Uterus (tissue), 4 donors: ENCODE measurements at places on chromosomes 5 and 9. TPM values are rescaled to one million over a fixed set of nuclear protein-coding genes. Genes with fewer than 3 reads are reported as not detected.

DNA sequence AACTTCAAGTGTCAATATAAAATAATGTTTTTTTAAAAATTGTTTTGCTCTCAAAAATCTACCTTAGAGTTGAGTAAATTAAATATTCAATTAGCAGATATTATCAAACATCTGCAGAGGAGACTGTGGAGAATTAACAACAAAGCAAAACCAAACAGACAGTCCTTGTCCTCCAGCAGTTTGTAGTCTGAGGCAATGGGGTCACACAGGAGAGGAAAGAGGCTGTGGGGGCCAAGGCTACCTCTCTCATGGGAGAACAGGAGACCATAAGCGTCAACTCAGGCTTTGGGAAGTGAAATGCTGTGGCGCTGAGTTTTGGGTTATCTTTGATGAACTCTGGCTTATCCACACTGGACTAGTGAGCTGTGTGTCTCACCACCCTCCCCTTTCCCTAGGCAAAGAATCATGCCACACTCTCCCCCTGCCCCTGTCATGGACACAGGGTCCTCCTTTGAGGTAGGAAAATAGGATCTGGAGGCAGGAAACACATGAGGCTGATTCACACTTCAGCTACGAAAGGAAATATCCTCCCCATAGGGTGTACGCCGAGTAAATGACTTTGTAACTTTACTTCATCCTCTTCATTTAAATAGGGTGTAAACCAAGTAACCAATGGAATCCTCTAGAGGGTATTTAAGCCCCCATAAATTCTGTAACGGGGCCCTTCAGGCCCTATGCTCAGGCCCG, 152.7 kb downstream of the FSTL4 start:
- no peak for DNase-seq

Gene RGS7BP
- 10.5 TPM for total RNA-seq

GRCh38 chr9:123081824-123082223, 48.4 kb downstream of the GPR21 start:
- DNase-seq = no peak

DNA sequence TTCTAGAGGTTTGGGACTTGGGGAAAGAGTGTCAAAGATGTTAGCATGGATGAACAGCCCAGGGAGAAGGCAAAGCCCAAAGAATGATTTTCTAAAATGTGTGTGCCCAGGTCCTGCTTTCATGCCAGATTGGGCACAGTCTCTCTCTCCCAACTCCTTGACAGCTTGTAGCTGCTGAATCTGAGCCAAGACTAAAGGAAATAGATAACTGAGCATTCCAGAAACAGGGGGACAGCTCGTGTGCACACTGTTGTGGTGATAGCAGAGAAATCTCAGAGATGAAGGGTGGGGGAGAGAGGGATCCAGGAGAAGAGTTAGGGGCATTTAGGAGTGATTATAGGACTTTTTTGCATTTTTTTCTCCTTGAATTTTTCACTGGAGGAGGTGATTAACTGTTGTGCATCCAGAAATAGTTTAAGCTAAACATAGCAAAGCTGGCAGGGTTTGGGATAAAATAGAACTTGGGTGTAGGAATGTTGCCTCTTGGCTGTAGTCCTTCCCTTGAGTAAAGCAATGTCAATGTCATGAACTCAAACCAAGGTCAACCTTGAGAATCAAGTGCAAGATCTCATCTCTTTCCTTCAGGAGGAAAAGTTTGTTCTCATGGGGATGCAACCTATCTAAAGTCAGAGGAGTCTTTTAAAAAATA, 245.9 kb downstream of the SH3GL2 start:
- DNase-seq = no peak

Gene C9orf57
- total RNA-seq = not detected

Gene CDX1
- total RNA-seq = 0.34 TPM

Gene ABITRAM
- total RNA-seq = 2.9 TPM

- DNase-seq = no peak
Measured at GRCh38 chr9:89679016-89679415, 74.2 kb downstream of the GADD45G start.

- DNase-seq = no peak
Measured at GRCh38 chr9:76115396-76115795, 224.9 kb downstream of the PCSK5 start.

DNA sequence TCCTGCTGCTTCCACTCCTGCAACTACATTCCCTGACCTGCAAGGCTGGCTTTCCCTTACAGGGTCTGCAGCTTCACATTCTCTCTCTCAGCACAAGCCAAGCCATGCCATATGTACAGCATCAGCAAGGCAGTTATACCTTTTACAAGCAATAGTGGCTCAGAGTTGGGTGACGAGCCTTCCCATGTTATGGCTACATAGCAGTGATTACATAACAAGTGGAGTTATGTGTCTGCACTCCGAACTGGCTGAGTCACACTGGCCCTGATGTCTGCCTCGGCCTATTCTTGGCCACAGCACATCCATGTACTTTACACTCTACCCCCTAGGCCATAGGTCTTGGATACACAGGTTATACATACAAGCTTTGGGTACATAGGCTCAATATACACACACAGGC, 52.0 kb upstream of the SNCAIP start:
- DNase-seq = no peak

Gene IL13
- not detected for total RNA-seq

GRCh38 chr9:115116421-115117284, 1.3 kb downstream of the TNC start:
- no peak for DNase-seq

- DNase-seq = no peak
Measured at GRCh38 chr5:18379189-18379588, 744.9 kb downstream of the TAF11L14 start.

Gene MIER3
- total RNA-seq = 39.1 TPM

DNA sequence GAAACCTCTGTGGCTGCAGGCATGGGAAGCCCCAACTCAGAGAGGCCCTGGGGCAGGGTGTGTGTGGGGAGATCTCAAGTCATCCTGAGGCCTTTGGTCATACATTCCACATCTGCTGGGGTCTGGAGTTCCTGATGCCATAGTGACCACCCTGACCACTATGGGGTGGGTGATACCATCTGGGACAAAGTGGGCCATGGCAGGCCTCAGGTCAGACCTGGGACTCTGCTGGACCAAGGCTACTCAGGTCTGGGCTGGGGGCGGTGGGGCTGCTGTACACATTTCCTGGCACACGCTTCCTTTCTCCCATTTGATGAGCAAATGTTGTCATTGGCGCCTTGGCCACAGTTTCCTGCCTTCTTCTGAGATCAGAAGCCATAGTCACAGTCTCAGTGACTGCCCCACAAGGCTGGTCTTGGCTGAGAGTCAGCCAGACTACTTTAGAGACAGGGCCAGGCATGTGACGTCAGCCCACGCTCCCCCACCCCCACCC, 15.1 kb upstream of the ACSL6 start:
- DNase-seq = no peak

DNA sequence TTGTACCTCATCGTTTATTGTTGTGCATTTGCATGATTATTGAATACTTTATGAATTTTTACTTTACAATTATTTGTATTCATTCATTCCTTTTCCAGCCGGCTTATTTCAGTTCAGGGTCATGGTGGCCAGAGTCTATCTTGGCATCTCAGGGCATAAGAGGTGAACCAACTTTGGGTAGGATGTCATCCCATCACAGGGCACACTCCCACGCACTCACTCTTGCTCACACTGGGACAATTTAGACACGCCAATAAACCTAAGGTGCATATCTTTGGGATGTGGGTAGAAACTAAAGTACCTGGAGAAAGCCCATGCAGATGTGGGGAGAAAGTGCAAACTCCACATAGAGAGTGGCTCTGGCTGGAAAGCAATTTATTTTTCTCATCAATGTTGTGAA, 158.1 kb upstream of the MAST4 start:
- DNase-seq = no peak

- DNase-seq = no peak
Measured at GRCh38 chr9:72816666-72817065, 136.2 kb downstream of the ALDH1A1 start.

- DNase-seq = no peak
Measured at GRCh38 chr5:32767948-32768467, 56.9 kb downstream of the NPR3 start.

- DNase-seq = no peak
Measured at GRCh38 chr5:34858790-34859189, 19.8 kb downstream of the TTC23L start.

GRCh38 chr5:10584714-10585517, 21.0 kb downstream of the ANKRD33B start:
- no peak for DNase-seq

DNA sequence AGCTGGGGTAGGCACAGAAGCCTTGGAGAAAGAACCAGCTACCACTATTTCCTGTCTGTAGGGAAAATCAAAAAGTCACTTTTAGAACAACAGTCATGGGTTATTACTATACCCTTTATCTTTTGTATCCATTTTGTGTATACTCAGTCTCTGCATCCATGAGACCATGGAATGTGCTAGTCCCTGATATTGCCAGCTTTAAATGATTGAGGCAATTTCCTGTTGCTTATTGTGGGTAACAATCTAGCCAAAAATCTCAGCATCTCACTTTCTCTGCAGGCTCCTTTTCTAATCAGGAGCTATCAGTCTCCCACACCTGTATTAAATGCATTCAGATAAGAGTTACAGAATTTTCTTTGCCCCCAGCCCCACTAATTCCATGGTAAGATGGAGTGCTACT, 968 bp upstream of the KDM3B start:
- no peak for DNase-seq

Gene GBGT1
- total RNA-seq = 3.5 TPM

Gene ZNF366
- 20.0 TPM for total RNA-seq

- DNase-seq = peak; percentile 62
Measured at GRCh38 chr9:87267251-87268070, 230.2 kb upstream of the DAPK1 start.

GRCh38 chr9:70385426-70385825, 29.0 kb downstream of the KLF9 start:
- no peak for DNase-seq

DNA sequence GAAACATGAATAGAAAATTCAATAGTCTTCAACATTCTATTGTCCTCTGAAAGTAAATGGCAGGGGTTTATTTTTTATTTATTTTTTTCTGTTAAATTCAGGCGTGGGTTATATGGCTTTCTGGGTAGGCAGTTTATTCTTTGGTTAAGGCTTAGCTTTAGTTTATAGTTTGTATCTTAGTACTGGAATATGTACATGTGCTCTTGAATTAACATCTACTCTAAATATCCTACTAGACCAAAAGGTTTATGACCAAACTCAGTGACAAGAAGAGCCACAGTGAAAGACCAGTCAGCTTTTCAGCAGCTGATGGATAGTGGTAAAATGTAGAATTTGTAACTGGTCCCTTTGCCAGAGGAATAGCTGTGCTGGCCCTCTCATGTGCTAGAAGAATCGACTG, 62.0 kb upstream of the DAB2 start:
- DNase-seq = no peak

Gene IFNB1
- total RNA-seq = not detected

DNA sequence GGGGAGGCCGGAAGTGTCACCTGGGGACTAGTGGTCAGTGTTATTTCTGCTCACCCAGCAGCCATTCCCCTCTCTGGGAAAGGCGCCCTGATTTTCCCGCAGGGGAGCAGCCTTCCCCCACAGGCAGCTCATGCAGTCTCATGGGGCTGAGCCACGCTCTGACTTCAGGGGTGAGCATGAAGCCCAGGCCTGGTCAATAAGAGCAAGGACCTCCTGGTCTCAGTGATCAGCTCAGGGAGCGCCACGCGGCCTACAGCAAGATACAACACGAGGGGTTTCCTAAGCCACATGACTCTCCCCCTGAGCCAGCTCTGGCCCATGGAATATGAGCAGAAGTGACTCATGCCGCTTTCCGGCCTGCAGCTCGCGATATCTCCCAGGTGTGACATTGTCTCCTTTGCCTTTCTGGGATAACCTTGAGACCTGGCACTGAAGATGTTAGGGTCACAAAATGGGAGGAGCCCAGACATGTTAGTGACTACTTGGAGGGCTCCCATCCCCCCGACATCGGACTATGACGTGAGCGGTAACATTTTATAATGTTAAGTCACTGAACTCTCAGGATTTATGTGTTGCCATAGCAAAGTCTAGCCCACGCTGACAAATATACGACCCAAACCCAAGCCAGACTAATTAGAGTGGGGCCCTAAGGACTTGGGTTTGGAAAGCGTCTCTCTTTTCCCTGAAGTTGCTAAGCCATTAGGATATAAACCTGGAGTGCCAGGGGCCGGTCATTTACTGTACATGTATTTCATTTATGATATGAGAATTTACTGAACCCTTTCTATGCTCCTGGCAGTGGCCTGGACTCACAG, 46.5 kb upstream of the GFPT2 start:
- peak; percentile 52 for DNase-seq

GRCh38 chr9:91164724-91165520, 196.8 kb downstream of the AUH start:
- peak; percentile 42 for DNase-seq

DNA sequence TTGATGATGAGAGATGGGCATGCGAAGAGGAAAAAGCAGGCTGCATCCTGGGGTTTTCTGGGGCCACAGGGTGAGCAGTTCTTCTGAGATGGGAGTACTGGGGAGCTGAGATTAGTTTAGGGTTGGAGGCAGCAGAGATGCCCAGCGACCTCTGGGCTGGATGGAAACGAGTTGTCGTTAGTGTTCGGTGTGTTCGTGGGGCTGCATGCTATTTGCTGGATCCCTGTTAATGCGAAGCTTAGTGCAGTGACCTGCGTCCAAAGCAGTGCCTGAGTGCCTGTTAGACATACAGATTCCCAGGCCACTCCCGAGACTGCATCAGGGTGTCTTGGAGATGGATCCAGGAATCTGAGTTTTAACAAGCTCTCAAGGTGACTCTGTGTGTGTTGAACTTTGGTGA, 201.3 kb downstream of the CACNA1B start:
- DNase-seq = no peak

Gene DRD1
- not detected for total RNA-seq

GRCh38 chr9:114539701-114540380, 34.6 kb upstream of the WHRN start:
- DNase-seq = no peak

Gene CCDC152
- not detected for total RNA-seq

- no peak for DNase-seq
Measured at GRCh38 chr5:56405116-56405908, 172.2 kb upstream of the ANKRD55 start.

Gene EIF4EBP3
- total RNA-seq = not detected

GRCh38 chr5:173321886-173322285, 6.3 kb downstream of the STC2 start:
- DNase-seq = no peak

- DNase-seq = no peak
Measured at GRCh38 chr9:115208501-115208900, 90.5 kb upstream of the TNC start.

Gene LTC4S
- not detected for total RNA-seq

GRCh38 chr5:94545870-94546625, 72.4 kb downstream of the KIAA0825 start:
- no peak for DNase-seq

Gene PAEP
- not detected for total RNA-seq
